Effector CD4-positive, alpha-beta T cell (primary cell): ENCODE measurements at places on chromosomes 2 and 18.

GRCh38 chr2:158993030-158993429 is 24.6 kb downstream of the TANC1 start:
- no peak for DNase-seq

DNA sequence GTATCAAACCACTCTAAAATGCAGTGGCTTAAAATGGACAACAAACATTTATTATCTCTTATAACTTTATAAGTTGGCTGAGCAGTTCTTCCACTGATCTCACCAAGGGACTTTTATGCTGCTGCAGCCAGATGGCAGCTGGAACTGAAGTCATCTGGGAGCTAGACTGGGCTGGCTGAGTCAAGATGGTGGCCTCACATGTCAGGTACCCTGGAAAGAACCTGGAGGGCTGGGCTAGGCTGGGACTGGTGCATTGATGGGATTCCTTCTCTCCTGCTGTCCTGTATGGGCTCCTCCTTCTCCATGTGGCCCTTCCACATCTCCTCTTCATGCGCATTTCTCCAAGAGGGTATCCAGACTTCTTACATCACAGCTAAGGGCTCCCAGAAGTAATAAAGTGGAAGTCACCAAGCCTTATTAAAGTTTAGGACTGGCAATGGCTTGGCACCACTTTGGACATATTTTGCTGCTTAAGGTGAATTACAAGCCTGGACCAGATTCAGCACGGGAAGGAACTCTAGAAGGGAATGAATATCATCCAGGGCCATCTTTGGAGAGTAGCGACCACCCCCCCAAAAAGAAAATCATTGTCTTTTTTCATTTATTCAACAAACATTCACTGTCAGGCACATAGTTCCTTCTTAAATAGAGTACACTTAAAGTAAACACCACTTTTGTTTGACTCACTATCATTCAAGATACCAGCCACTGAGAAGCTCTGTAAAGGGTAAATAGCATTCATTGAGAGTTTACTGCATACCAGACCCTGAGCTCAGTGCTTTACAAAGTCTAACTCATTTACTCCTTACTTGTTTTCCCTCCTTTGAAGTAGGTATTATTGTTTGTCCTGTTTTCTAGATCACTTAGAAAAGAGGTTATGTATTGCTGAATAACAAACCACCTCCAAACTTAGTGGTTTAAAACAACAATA is 138.0 kb downstream of the ZFP36L2 start:
- no peak for DNase-seq

DNA sequence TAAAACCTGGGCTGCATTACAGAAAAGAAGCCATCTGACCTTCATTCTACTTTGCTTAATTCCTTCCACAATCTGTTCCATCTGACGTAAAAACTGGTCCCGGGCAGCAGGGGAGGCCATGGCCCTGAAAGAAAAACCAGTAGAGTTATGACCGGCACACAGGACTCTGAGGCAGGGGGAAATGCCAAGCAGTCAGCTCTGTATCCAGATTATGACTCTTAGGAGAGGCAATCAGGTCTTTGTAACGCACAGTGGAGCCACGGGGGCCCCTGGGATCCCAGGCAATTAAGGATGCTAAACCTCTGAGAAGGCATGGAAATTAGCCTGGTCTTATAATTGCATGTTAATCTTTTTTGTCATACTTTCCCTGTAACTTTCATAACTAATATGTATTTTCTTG is 78.4 kb downstream of the CCDC93 start:
- DNase-seq = no peak

DNA sequence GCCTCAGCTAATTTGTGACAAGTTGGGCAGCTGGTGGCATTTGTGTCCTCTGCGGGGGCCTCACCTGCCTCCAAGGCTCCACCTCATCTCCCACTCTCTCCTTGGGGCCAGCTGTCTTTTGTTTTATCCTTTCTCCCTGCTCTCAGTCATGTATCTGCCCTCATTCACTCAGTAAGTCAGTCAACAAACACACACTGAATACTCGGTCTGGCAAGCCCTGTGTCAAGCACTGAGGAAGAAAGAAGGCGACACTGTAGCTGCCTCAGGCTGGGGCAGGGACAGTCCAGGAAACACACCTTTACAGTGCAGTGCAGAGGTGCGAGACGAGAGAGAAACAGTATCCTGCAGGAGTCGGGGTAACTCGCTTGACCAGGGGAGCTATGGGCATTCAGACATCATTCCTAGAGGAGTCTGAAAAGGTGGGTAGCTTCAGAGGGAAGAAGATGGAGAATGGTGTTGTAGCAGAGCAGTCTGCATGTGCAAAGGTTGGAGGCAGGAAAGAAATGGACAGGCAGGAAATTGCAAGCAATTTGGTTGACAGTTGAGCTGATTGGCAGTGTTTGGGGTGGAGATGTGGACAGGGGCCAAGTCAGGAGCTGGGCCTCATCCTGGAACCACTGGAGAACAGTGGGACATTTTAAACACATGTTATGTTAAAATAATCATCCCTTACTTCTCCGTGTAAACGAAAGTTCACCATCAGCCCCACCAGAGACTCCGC is 34.9 kb downstream of the SCTR start:
- DNase-seq = no peak

GRCh38 chr2:203798296-203799087 is 69.1 kb upstream of the CTLA4 start:
- no peak for DNase-seq

GRCh38 chr2:6831229-6831628 is 34.5 kb downstream of the CMPK2 start:
- no peak for DNase-seq

DNA sequence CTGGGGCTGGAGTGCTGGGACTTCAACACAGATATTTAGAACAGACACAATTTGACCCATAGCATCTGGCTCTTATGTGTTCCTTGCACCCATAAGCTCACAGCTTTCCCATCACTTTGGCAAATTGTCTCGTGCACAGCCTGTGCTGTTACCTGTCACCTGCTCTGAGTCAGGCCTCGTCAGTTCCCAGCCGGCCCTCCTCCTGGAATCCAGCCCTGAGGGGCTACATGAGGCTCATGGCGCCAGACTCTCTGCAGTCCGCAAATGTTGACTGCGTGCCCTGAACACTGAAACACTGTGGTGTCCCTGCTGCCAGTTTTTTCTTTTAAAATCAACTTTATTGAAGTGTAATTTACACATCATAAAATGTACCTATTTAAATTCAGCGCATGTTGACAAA is 65.4 kb upstream of the BZW1 start:
- no peak for DNase-seq

DNA sequence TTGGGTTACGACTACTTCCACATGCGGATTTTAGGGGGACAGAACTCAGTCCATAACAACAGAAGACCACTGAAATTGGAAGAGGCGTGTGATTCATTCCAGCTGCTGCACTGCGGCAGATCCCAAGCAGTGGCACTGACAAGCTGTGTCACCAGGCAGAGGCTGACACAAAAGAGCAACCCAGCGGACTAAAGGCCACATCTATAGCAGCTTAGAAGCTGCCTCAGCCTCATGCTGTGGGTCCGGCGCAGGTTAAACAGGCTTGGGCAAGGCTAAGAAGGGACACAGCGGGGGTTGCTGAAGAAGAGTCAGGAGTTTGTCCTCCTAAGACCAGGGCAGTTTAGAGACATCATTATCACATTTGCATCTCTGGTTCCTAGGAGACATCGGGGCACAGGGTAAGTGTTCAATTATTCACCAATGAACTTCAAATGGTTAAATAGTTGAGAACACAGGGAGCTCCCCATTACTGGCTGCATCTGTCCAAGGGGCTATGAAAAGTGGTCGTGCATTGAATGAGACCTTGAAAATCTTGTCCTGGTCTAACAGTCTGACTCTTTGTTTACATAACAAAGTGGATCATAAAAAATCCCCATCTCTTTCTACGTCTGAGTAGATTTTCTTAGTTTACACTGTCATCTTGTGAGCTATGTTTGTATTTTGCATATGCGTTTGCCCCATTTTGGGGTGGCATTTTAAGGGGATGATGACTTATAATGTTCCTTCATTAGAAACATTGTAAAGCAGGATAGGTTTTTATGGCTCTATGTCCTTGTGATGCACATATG is 162.3 kb upstream of the TRIB2 start:
- DNase-seq = no peak

- DNase-seq = no peak
Observed at GRCh38 chr2:235608200-235608887, 114.5 kb downstream of the AGAP1 start.

DNA sequence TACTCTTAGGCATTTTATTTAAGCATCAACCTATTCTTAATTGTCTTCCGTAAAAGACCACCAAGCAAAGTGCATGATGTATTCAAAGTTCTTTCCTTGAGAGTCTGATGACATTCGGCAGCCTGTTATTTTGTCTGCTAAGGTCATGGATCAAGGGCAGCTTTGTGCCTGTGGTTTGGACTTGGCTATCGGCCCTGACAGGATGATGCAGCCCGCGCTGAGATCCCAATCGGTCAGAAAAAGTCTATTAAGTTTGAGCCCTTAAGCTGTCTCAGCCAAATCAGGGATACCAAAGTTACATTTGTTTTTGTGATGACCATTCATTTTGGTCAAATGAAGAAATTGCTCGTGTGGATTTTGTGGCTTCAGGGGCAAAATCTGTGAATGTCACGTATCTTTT is 718.9 kb upstream of the FANCL start:
- DNase-seq = no peak

DNA sequence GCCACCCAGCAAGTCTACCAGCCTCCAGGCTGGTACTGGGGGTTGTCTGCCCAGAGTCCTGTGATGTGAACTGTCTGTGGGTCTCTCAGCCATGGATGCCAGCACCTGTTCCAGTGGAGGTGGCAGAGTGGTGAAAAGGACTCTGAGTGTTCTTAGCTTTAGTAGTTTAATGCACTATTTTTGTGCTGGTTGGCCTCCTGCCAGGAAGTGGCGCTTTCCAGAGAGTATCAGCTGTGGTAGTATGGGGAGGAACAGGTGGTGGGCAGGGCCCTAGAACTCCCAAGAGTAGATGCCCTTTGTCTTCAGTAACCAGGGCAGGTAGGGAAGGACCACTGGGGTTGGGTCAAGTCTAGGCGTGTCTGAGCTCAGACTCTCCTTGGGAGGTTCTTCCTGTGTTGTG is 356.7 kb downstream of the STK39 start:
- DNase-seq = no peak

- DNase-seq = no peak
Observed at GRCh38 chr2:113229795-113230194, 48.9 kb downstream of the PAX8 start.

- DNase-seq = no peak
Observed at GRCh38 chr2:59575191-59575590, 978.3 kb downstream of the BCL11A start.

DNA sequence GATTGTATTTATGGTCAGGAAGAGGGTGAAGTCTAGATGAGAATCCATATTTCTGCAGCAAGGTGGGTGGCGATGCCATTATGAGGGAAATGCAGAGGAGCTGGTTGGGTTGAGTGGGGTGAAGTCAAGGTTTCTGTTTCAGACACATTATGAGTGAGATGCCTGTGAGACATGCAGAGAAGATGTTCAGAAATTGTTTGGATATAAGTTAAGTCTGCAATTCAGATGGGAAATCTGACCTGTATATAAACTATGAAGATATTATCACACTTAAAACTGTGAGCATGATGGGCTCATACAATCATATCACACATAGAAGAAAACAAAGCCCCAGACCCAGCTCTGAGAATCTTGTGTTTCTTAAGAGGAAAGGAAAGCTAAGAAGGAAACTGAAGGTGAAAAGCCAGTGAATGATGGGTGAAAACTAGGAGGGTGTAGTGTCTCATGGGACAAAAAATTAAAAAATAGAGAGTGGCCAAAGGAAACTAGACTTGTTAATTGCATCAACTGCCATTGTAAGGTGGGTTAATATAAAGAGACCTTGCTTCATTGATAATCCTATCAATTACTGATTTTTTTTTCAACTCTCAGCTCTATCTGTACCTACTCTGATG is 14.2 kb downstream of the GALNT5 start:
- no peak for DNase-seq

DNA sequence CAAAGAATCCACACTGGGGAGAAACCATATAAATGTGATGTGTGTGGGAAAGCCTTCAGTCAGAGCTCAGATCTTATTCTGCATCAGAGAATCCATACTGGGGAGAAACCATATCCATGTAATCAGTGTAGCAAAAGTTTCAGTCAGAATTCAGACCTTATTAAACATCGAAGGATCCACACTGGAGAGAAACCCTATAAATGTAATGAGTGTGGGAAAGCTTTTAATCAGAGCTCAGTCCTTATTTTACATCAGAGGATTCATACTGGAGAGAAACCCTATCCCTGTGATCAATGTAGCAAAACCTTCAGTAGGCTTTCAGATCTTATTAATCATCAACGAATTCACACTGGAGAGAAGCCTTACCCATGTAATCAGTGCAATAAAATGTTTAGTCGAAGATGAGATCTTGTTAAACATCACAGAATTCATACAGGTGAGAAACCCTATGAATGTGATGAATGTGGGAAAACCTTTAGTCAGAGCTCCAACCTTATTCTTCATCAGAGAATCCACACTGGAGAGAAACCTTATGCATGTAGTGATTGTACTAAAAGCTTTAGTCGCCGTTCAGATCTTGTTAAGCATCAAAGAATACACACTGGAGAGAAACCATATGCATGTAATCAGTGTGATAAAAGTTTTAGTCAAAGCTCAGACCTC is 16.7 kb upstream of the ZSCAN30 start:
- DNase-seq = no peak

DNA sequence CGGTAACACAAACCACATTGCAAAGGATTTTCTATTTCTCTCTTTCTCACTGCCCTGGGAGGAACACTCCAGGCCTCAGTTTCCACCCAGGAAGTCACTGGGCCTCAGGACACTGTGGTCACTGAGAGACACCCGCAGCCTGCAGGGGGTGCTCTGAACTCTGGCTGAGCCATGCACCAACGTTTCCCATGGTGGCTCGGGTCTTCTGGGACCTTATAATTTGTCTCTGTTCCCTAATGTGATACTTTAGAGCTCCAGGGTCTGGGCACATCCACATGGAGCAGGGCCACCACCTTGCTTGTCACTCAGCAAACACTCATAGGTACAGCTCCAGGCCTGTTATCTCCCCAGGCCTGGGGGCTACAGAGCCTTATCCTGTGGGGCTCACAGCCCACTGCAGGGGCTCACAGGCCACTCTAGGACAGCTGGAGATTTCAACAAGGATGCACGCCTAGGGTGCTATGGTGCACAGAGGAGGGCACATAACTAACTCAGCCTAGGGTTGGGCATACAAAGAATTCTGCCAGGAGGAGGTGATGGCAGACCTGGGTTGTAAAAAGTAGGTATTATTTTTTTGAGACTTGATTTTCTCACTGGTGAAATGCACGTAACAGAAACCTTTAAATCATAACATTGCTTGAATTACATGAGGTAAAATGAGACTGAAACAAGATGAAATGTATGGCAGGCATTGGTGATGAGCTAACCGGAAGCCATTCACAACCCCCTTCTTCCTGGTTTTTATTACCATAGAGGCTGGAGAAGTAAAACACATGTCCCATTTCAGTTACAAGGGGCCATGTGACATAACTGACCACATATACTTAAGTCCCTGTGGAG is 3.0 kb upstream of the HS1BP3 start:
- DNase-seq = no peak

DNA sequence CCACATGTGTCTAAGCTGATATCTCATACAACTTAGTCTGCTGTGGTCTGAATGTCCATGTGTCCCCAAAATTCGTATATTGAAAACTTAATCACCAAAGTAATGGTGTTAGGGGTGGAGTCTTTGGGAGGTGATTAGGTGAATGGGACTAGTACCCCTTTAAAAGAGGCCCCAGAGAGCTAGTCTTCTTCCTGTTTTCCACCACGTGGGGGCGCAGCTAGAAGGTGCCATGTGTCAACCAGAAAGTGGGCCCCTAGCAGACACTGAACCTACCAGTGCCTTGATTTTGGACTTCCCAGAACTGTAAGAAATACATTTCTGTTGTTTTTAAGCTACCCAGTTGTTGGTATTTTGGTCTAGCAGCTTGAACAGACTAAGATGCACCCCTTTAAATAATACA is 86.6 kb downstream of the ASB1 start:
- no peak for DNase-seq
